ENCODE measurements at places on chromosomes 12 and 14.

DNA sequence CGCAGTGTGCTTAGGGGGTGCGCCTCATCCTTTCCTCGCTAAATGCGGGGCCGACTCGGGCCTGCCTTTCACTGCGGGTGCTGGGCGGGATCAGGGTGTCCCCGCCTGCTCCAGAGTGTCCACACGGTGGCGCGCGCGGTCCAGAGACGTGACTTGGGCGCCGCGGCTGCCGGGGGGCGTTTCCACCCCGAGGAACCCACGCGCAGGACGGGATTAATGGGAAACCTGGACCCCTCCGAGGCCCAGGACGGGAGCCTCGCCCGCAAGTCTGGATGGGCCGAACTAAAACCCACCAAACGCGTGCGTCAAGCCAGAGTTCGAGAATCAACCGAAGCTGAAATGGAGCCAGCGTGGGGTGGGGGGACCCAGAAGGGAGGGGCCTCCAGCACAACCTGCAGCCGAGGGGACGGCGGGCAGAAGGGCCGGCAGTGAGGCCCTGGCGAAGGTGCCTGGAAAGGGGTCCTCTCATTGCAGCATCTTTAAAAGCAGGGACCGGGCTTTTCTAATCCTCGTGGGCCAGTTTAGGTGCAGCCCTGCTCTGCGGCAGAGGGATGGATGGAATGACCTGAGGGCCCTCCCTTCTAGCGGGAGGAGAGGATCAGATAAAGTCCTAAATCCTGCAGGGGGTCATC, 93.3 kb downstream of the NINJ2 start:
- DNase-seq = peak; percentile 42

- no peak for DNase-seq
These were observed 6.8 kb upstream of the SLC24A4 start for GRCh38 chr14:92316176-92316575.

DNA sequence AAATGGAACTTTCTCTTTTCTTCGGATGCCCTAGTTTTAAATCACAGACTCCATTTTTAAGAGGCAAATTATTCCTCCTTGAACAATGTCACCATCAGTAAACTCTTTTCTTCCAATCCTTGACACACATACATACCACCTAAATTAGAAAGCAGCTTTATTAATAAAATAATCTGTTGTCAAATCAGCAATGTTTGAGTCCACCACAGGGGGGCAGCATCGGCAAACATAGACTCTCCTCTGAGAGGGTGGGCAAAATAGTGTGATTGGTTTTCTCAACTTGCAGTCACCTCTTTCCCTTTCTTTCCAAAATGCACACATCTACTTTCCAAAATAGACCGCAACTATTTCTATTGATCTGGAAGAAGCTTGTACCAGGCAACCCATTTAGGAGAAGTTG, 438.4 kb upstream of the OR4E1 start:
- DNase-seq = no peak

GRCh38 chr12:115371711-115372110, 687.7 kb upstream of the TBX3 start:
- DNase-seq = no peak

DNA sequence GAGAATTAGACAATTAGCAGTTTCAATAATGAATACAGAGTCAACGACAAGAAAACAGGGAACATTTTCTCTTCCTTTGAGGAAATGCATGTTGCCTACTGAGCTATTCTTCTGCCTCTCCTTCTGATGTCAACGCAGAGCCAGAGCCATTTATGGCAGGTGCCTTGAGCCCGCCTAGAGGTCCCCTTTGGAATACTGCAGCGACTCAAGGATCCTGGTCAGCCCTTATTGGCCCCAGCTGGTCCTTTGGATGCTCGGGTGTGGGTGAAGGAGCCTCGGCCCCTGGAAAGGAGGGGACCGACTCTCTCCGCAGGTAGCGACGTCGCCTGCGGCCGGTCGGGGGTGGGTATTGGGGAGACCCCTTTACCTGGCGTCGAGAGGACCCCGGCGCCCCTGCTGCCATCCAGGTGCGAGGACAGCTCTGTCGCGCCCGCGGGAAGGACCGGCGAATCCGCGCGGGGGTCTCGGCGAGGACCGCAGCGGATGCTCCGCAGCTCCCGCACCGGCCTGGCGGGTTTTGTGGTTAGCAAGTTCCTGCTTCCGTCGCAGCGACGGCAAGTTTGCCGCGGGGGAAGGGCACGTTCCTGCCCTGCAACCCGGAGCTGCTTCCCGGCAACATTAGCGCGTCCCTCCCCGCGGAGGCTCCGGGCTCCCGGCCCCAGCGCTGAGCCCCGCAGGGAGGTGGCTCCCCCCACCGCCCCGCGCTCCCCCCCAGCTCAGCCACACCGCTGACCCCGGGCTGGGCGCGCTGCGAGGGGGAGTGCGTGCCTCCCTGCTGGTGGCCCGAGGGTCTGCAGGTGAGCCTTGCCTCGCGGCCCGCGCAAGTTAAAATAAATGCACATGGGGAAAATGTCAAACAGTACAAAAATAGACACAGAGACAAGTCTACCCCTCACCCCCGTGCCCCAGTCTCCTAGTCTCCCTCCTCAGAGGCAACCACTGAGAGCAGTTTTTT, at the start of gene MANSC1:
MANSC1 (minus strand) TSS at position 532 of the 955 bp plus-strand sequence. CDS start 6,928 bp downstream, outside the sequence.
- DNase-seq = no peak

- DNase-seq = no peak
These were observed 11.9 kb upstream of the SERPINA4 start for GRCh38 chr14:94548999-94549985.

DNA sequence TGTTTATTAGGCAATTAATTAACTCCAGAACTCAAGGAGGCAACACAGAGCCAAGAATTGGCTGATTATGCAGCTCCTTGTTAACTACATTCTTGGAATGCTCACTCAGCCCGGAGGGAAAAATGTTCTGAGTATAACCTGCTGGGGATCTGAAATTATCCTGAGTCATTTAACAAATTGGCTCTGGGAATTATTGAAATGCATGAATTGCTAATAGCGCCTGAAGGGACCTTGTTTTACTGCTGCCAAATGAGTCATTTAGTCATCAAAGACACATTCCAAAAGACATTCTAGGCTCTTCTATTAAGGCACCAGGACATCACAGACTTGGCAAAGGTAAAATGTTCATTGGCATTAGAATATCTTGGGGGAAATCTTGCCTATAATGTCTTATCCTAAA, 13.0 kb downstream of the TMEM52B start:
- DNase-seq = no peak

GRCh38 chr12:88519802-88520435, 60.4 kb downstream of the KITLG start:
- no peak for DNase-seq

DNA sequence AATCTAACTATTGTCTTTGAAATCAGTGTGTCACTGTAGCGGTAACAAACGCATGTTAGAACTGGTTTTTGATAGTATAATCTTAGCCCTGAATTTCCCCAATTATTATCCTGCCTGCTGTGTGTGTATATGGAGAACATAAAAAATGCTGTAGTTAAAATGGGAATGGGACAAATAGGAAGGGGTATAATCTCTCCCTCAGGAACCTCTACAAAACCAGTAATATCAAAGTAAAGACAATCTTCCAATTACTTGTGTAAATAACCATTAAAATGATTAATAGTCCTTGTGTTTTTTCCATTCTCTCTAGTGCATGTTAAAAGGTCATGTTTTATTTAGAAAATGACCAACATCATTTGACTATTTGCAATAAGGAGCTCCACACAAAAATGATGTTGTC, 200.1 kb upstream of the TMTC1 start:
- DNase-seq = no peak

DNA sequence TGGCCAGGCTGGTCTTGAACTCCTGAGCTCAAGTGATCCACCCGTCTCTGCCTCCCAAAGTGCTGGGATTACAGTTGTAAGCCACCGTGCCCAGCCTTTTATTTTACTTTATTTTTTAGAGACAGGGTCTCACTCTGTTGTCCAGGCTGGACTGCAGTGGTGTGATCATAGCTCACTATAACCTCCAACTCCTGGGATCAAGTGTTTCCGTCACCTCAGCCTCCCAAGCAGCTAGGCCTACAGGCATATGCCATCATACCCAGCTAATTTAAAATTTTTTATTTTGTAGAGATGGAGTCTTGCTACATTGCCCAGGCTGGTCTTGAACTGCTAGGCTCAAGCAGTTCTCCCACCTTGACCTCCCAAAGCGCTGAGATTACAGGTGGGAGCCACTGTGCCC, 3.7 kb downstream of the TPCN1 start:
- DNase-seq = no peak

DNA sequence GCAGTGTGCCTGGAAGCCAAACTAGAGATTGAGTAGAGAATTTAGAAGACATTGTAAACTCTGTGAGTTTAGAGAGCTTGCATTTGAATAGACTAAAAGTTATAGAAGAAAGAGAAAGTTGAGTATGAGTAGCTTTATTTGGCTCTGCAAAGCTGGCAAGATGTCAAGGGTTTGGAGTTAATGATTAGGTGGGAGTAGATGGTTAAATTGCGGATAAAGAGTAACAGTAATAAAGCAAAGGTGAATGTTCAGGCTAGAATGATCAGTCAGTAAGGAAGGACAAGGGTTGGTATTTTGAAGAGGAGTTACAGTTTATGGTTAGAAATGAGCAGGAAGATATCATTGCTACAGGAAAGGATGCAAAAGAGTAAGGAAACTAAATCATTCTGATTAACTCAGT, 5.2 kb downstream of the PPM1A start:
- no peak for DNase-seq

GRCh38 chr14:99945732-99946651, 119.2 kb upstream of the EVL start:
- DNase-seq = no peak

GRCh38 chr14:36605506-36605857, 23.1 kb upstream of the NKX2-8 start:
- no peak for DNase-seq

DNA sequence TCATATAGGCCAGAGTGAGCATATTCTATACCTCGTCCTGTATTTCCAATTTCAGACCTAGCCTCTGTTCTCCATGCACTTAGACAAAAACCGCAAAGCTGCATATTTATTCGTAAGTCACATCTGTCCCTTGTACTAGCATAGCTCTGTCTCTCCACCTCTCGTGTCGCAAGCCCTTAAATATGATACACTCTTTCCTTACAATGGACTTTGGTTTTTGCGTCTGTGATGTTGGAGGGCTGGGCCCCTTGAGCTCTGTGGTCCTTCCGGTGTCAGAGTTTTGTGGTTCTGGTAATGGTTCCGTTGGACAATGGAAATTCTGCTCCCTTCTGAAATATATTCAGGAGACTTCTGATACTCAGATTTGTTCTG, 11.3 kb downstream of the PRKCH start:
- DNase-seq = no peak

GRCh38 chr12:108729612-108730364, 1.5 kb downstream of the CORO1C start:
- DNase-seq = no peak

DNA sequence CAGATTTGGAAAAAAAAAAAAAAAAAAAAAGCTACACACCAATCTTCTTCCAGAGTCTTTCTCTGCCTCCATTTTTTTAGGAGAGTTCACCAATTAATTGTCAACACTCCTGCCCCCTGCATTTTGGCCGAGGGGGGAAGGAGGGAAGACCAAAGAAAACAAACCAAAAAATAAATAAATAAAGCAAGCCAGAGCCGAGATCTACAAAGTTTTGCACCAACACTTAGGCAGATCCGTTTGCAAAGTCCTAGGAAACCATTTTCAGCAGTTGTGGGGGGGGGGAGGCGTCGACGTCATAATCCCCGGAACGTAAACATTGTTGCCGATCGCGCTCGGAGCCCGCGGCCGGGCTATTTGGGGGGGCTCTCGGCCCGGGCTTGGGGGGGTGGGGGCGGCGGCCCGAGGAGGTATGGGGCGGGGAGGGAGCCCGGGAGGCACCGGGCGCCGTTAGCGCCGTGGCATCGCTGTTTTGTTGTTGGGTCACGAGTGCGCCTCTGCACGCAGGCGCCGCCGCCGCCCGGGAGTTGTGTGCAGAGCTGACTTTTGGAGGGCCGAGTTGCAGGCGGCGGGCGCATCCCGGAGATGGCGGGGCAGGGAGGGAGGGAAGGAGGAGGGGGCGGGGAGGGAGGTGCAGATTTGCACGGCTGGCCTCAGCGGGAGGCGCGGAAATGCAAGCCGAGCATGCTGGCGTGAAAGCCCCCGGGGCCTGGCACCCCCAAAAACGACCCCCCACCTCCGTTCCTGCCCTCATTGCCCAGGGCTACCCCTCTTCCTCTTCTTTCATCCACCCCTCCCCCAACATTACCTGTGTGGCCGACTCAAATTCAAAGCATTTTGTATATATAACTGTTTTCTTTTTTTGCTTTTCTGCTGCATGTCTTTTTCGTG, 598 bp downstream of the KDM2B start:
- DNase-seq = no peak

GRCh38 chr12:89461649-89462612, 62.7 kb downstream of the GALNT4 start:
- no peak for DNase-seq

DNA sequence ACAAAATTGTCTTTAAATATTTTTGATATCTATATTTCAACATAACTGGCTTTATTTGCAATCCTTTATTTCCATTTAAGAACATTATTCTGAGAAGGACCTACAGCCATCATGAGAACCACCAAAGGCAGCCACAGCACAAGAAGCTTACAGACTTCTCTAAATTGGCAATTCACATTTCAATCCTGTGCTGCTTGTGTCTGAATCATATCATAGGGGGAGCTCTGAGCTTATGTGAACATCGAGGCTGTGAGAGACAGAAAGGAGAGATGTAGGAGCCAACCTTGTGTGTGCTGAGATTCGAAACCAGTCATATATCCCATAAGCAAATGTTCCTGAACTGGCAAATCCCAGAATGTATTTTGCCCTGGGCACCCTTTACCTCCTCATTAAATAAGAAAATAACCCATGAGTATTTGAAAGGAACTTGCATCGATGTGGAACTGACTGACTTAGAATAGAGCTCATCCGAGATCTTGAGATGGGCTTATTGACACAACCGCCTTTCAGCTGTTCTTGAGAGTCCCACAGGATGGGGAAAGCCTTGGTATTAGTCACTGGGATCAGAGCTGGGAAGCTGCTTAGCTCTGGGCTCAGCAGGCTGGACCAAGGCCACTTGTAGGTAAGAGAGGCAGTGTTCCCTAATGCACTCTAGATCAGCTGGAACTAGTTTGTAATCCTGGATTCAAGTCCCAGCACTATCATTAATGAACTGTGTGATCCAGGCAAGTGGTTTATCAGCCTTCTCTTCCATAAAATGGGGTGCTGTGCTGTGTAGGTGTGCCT, 329.8 kb downstream of the CACNA1C start:
- no peak for DNase-seq

GRCh38 chr12:3920351-3921150, 47.4 kb upstream of the PARP11 start:
- DNase-seq = no peak

GRCh38 chr14:62692490-62693106, 352.7 kb downstream of the KCNH5 start:
- no peak for DNase-seq

GRCh38 chr12:29176941-29177340, 27.9 kb downstream of the FAR2 start:
- DNase-seq = peak; percentile 24

Data from skeletal muscle cell (primary cell).